ENCODE measurements at places on chromosomes 7 and 10. TPM values are rescaled to one million over a fixed set of nuclear protein-coding genes. Genes with fewer than 3 reads are reported as not detected.

DLX6 gene
- not detected for total RNA-seq

THSD7A gene
- total RNA-seq = under 0.01 TPM

CLDN4 gene
- total RNA-seq = not detected

AFAP1L2 gene
- 5.1 TPM for total RNA-seq

CCDC172 gene
- total RNA-seq = not detected

PLEKHS1 gene
- total RNA-seq = not detected

MYH16 gene
- not detected for total RNA-seq

GALNT17 gene
- total RNA-seq = not detected

ASB10 gene
- not detected for total RNA-seq

SH2D4B gene
- under 0.01 TPM for total RNA-seq

All from melanocyte of skin (primary cell).